ENCODE measurements at places on chromosomes 6 and 20.

DNA sequence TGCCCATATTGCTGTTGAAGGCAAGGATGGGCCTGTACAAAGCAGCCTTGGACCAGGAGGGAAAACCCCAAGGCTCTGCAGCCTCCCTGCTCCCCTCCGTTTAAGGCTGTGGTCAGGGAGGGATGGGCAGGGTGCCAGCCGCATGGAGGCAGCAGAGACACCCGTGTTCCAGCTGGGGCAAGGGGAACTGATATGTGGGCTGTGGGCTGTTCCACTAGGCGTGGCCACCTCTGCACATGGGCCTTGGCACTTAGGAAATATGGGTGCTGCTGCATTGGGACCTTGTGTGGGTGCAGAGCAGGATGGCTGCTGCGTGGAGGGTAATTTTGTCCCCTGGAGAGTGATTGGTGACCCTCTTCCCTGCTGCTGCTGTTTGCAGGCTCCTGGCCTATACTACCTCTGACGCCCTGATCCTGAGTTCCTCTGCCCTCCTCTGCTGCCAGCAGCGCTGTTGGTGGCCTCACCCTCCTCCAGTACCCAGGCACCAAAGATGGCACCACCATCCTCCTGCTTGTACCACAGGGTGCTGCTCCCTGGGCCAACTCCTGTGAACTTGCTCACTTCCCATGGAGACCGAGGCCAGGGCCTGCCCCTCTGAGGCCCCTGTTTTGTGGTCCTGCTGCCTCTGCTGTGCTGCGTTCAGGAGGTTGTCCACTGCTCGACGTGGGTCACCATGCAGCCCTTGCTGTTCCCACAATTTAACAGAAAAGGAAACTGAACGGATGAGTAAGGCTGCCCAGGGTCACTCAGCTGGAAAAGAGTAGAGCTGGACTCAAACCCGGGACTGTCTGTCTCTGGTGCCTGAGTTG lies 35.3 kb downstream of the PANK2 start:
- DNase-seq, result no peak

DNA sequence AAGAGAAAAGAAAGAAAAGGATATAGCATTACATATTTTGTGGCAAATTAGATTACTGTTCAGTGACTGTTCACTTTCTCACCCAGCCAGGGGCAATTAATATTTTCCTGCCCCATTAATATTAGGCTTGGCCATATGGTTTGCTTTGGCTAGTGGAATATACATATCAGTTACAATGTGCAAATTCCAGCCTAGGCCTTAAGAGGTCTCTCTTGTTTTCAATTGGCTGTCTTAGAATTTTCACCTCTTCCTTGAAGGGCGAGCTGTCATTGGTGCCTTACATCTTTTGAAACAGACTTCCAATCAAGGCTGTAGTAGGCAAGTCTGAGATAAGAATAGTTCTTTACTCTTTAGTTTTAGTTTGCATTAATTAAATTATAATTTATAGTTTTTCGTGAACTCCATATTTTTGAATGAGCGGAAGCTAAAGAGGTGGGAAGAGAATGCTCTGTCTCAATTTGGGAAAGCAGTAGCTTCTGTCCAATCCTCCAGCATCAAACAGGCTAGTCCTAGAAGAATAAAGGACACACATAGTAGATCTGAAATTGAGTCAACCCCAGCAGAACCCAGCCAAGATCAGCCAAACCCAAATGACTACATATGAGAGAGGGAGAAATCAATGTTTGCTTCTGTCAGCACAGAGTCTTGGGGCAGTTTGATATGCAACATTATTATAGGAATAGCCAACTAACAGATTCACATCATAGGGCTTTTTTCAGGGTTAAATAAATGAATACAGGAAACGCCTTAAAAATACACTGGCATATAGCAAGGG lies 6.3 kb upstream of the CSNK2A1 start:
- DNase-seq, result no peak

DNA sequence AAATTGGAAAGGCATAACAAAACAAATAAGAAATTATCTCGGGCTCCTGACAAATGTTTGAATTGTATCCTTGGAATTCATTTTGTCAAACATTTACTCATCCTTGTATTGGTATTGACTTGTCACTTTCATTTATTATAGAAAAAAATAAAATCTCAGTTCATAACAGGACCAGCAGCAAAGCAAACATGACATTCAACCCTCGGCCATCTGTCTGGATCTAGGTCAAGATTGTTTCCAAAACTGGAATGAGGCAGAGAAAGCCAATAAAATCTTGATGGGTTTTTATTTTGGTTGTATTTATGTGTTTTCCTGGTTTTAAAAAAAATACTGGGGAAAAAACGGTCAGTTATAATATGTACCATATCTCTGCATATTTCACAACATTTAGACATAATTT lies 42.9 kb upstream of the FABP7 start:
- DNase-seq, result no peak

GRCh38 chr6:29255530-29255929 lies 46.0 kb upstream of the OR14J1 start:
- no peak for DNase-seq

DNA sequence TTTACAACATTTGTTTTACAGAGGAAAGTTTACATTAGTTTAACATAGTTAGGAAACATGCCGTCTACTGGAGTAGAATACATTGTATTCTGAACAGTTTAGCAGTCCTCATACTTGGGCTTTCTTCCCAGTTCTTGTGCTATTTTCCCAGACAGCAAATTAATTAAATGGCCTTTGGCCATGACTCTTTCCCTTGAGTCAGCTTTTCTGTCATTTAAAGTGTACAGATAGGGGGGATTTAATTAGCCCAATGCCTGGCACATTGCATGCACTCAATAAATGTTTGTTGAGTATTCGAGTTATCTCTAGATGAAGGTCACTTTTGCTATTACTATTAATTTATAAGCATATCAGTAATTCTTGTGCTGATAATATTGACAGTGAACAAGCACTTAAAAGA lies 1.6 kb downstream of the TMEM244 start:
- DNase-seq, result peak; percentile 59

GRCh38 chr20:20233041-20233514 lies 134.8 kb upstream of the INSM1 start:
- DNase-seq, result peak; percentile 28

- no peak for DNase-seq
Measured at GRCh38 chr20:53905019-53905819, 165.2 kb downstream of the BCAS1 start.

DNA sequence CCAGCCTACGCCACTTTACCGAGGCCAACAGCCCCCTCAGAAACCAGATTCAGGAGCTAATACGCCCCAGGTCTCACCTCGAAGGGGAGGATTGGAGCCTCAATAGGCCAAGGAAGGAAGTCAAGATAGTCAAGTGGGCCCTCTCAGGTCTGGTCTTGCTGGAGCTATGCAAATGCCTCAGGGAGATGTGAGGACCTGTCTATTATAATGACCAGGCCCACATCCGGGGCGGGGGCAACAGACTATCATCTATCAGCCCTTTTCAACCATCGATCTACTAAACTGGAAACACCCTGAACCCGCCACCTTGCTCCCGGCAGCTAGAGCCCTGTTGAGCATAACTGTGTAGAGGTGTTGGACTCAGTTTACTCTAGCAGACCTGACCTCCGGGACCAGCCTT lies 12.7 kb upstream of the GSTA3 start:
- DNase-seq, result no peak

DNA sequence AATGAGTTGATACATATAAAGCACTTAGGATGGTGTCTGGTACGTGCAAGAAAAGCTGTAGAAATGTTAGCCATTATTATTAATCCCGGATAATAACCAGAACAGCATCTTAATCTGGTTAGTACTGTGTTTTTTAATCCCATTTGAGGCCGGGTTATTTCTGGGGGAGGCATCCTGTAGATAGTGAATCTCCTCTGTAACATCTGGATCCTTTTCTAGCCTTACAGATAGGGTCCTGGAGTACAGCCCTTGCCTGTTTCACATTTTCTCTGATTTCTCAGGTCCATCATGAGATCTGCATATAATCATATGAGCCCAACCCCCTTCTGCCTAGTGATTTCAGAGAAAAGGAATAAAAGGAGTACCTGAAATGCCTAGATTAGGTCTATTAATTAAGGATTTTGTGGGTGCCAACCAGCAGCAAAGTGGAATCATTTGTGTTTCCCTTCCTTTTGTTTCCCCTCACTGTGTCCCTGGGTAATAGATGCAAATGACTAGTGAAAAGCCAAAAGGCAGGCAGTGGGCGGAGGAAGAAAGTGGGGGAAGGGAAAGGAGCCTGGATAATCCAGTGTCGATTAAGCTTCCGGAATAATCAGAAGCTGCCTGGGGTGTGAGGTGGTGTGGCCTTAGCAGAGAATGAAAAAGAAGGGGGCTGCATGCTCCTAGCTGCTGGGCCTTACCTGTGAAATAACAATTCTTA lies 88.9 kb downstream of the SOBP start:
- DNase-seq, result no peak

- no peak for DNase-seq
Measured at GRCh38 chr20:58021481-58021880, 207.0 kb downstream of the ANKRD60 start.

- no peak for DNase-seq
Measured at GRCh38 chr20:8953300-8953699, 115.6 kb upstream of the PLCB4 start.

- DNase-seq, result no peak
Measured at GRCh38 chr20:12111431-12112088, 193.9 kb downstream of the BTBD3 start.

GRCh38 chr20:17844549-17845298 lies 123.9 kb downstream of the SNX5 start:
- DNase-seq, result no peak

GRCh38 chr20:841568-842546 lies 8.3 kb downstream of the FAM110A start:
- DNase-seq, result no peak
